ENCODE measurements at places on chromosomes 5 and 9.

DNA sequence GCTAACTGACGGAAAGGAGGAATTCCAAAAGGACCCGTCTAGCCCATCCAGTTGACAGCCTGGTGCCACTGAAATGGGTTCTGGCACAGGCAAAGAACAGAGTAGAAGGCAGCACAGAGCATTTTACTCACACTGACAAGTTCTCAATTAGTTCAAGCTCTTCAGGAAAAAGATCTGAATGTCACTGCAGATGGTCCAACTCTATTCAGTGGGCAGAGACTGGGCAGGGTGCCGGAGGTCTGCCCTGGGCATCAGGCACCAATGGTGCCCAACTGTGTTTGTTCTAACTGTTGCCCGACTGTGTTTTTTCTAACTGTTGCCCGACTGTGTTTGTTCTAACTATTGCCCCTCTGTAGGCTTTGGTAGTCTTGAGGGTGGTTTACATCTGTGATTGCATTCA, 151.8 kb downstream of the SLC24A2 start:
- no peak for DNase-seq

GRCh38 chr5:124859027-124859426, 112.6 kb upstream of the ZNF608 start:
- DNase-seq: no peak

GRCh38 chr9:69916950-69917349, 96.3 kb downstream of the CFAP95 start:
- no peak for DNase-seq

- DNase-seq: no peak
These were observed 26.2 kb downstream of the PPARGC1B start for GRCh38 chr5:149756354-149756753.

DNA sequence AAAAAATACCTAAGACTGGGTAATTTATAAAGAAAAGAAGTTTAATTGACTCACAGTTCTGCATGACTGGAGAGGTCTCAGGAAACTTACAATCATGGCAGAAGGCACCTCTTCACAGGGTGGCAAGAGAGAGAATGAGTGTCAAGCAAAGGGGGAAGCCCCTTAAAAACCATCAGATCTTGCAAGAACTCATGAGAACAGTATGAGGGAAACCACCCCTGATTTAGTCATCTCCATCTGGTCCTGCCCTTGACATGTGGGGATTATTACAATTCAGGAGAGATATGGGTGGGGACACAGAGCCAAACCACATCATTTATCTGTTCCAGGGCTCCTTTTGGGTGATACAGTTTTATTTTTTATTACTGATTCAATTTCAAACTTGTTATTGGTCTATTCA, 23.2 kb upstream of the ADAMTS16 start:
- DNase-seq: no peak

GRCh38 chr5:150440948-150441812, 8.4 kb downstream of the RPS14 start:
- DNase-seq: no peak

DNA sequence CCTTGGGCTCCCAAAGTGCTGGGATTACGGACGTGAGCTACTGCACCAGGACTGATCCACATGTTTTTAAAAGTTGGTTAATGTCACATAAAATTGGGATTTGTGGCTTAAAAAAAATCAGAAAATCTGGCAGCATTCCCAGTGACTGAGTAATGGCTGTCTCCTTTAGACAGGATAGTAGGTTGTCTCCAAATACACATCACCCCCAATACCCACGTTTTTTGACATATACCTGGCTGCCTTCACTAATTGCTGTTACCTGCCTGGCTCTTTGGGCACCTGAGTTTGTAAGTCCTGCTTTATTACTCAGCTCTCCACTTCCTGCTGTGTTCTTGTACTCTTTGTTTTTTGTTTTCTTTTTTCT, 84.8 kb downstream of the KDM4C start:
- DNase-seq: no peak

GRCh38 chr9:93133681-93134014, 403 bp downstream of the NINJ1 start:
- DNase-seq: peak; percentile 30

DNA sequence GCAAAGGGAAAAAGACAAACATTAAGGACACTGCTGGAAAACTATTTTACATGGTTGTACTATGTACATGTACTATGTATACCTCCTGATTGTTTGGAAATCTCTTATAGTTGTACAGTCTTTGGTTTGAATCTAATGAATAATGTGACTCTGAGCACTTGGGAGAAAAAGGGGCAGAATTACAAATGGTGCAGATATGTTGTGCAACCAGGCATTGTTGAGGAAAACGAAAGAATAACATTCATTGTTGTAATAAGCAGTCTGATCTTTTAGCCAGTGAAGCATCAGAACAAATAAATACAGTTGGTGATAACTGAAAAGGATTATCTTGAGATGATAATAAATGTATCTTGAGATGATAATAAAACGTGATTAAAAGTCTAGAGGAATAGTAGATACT, 87.2 kb downstream of the CSNK1G3 start:
- DNase-seq: no peak

- no peak for DNase-seq
These were observed 96.7 kb downstream of the EDIL3 start for GRCh38 chr5:84287951-84288350.
